ENCODE measurements at places on chromosomes 1 and 21.

DNA sequence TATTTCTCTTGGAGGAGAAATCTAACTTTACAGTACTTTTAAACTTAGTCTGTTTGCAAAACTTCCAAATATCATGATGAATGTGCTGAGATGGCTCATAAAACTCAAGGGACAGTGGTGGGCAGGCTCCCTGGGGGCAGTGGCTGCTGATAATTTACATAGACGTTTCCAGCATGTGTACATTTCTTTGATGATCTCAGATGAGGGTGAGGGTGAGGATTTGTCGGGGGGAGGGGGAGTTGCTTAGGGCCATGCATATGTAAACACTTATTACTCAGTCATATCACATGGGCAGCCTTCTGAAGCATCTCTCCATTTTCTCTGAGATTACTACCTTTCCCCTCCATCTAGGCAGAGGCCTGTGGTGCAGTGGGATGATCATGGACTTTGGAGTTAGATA is 152.9 kb upstream of the HMGB4 start:
- no peak for DNase-seq

DNA sequence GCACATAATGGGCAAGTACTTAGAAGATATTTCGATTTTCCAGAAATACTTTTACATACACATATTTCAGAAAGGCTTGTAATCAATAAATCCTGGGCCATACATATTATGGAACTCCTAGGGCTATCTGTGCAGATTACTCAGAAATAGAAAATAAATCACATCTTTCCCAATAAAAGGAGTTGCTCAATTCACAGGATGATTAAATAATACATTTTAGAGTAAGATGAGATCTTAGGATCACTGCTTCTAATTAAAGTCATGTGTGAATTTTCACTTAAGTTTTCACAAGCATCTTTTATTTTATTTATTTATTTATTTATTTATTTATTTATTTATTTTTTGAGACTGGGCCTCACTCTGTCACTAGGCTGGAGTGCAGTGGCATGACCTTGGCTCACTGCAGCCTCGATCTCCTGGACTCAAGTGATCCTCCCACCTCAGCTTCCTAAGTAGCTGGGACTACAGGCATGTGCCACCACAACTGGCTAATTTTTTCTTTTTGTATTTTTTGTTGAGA is 144.2 kb downstream of the HIVEP3 start:
- DNase-seq: no peak

- DNase-seq: no peak
Observed at GRCh38 chr21:45615145-45615711, 28.3 kb upstream of the PCBP3 start.

GRCh38 chr1:40185951-40186864 is 25.0 kb downstream of the RLF start:
- no peak for DNase-seq

- no peak for DNase-seq
Observed at GRCh38 chr1:186978596-186979556, 150.1 kb downstream of the PLA2G4A start.

DNA sequence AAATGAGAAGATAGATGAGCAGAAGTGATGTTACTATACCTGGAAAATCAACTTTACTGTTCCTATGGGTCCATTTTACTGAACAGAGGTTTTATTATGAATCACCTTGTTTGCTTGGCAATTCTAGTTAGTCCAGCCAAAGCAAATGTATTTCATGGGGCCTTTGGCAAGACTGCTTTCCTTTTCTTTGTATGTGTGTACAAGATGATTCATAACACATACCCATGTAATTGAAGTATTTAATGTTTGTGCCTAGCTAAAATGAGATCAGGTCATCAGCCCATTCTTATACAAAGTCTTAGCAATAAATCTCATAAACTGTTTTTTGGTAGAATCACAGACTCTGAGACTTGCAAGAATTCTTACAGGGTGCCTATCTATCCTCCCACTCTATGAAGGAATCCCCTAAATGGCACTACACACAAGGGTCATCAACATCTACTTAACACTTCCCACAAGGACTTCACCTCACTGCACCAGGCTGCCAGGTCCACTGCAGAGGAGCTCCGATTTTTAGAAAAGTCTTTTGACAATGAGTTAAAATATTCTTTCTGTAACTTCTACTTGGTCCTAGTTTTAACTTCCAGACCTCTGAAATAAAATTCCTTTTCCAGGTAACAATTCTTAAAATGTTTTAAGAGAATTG is 58.5 kb downstream of the LPAR3 start:
- no peak for DNase-seq

- no peak for DNase-seq
Observed at GRCh38 chr21:42975886-42976608, 1.7 kb downstream of the PKNOX1 start.

DNA sequence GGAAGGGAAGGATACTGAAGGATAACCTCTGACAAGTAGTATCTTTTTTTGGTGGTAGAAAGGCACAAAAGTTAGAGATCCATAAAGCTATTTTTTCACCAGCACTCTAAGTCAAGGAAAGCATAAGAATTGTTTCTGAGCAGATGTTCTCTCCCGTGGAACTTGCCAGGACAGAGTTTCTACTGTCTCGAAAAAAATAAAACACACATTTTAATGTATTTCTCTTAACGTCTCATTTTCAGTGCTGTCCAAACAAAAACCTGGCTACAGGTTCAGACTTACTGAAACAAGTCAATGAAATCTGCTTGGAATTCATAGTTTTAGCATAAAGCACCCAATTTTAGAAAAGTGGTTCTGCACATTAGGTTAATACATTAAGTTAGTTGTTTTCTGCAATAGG is 338.3 kb downstream of the LTN1 start:
- no peak for DNase-seq

DNA sequence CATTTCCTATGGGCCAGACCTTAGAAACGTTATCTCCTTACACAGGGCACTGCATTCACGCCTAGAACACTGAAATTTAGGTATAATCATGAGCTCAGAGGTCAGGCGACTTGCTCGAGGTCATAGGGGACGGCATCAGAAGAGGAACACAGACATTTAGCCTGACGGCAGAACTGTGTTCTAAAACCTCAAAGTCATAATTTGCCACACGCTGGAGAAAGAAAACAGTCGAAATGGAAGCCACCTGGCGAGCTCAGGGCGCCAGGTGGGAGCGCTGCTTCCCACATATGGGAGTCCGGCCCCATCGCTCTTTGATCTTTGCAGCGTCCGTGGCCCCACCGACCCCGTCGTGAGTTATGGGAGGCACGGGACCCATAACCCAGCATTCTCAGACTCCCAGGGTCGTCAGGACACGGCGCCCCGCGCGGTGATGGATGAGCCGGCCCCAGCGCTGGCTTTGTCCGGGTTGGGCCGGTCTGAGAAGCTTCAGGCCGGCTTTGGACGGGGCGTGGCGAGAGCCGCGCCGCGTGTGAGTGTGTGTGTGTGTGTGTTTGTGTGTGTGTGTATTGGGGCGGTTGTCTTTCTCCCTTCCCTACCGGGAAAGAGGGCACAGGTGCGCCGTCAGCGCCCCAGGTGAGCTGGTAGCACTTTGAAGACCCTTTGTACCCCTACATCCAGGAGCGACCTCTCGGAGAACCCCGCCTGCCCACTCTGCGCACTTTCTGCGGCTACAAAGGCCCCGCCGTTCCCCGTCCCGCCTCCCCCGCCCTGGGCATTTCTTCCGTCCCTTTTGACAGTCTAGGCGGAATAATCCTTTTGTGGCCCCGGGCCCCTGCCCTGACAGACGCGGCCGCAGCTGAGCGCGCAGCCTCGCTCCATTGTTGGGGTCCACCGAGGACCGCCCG is 861 bp upstream of the DRAXIN start:
- DNase-seq: no peak

GRCh38 chr1:165564561-165564960 is 20.8 kb downstream of the LRRC52 start:
- DNase-seq: no peak

GRCh38 chr1:152118915-152119314 is 3.7 kb upstream of the TCHH start:
- DNase-seq: no peak

- DNase-seq: no peak
Observed at GRCh38 chr1:151492120-151492519, 19.1 kb upstream of the CGN start.

DNA sequence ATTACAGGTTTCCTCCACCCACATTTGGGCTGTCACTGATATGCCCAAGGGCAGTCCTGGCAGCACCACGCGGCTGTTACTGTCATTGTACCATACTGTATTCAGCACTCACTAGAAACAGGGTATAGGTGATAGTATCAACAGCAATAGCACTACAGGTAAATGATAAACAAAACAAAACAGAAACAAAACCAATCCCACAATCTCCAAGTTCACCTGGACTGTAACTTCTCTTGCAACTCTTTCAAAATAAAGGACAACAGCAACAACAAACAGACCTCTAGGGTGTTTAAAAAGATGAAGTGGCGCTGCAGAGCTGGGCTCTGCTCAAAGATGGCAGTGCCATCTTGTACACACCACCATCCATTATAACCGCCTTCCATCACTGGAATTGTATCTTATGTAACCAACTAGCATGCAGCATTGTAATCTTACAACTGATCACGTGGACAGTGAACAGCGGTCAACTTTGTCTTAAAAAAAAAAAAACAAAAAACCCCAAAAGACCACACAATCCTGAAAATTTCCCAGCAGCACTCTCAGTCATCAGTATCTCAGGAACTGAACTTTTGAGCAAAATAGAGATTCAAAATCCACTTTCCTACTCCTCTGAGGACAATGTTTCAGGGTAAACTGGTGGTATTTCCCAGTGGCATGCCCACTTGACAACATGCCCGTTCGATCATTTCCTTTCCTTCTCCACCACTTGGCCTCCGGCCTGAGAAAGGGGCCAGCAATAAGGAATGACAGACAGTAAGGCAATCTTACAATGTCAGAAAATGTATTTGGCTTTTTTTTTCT is 3.8 kb downstream of the IRF2BP2 start:
- DNase-seq: peak; percentile 52

DNA sequence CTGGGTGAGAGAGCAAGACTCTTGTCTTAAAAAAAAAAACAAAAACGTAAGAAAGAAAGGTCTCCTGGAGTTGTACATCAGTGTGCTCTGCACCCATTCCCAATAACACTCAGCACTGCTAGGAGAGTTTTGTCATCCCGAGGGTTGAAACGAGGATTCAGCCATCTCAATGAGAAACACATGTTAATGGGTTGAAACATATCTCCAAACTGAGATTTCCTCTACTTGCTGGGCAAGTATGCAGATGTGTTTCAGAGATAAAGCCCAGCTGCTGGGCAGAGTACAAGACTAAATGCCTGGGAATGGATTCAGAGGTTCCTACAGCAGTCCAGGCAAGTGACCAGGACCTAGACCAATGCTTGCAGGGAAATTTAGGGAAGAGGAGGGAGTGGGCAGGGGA is 2.6 kb upstream of the MFN2 start:
- DNase-seq: no peak

- no peak for DNase-seq
Observed at GRCh38 chr1:38190983-38191382, 144.4 kb upstream of the POU3F1 start.

DNA sequence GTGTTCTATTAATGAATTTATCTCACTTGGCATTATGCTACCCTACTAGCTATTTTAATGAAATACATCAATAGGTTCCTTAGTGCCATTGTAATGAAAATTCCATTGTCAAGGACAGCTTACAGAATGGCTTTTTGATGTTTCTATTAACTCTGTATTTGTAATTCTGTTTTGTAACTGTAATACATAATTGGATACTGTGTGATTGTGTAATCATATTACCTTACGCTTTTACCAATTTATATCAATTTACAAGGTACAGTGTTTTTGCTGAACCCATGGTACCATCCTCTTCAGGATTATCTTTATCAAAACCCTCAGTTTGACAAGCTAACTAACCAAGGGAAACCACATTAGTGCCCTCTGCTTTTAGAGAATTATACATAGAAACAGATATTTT is 277.9 kb downstream of the LRRC7 start:
- no peak for DNase-seq

DNA sequence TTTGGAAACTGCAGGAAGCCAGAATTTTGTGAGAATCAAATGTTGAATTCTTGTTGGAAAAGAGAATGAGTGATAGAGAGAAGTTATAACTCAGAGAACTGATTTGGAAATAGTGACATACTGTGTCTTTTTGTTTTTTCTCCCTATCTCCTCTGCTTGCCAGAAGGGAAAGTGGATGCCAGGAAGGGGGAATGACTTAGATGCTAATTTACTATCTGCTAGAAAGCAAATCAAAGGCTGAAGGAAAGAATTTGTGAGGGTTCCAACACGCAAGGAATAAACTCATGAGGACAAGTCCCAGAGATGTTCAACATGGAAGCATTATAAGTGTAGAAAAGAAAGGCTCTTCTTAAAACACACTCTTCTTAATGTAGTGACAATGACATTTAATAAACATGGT is 20.5 kb upstream of the LRRC39 start:
- DNase-seq: no peak

DNA sequence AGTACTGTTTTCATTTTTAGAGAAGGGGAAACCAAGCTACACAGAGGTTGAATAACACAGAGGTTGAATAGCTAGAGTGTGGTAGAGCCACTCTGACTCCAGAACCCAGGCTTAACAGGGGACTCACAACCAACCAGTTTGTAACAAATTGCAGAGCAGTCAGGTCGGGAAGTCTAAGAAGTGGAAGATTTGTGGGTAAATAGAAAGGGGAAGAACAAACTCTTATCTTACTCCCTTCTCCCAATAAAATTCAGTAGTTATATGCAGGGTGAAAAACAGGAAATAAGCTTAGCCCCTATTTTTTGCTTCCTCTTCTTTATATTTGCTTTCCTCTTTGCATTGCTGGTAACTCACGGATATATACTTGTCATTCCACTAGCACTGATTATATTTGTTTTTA is 23.2 kb downstream of the CDC42 start:
- DNase-seq: no peak

DNA sequence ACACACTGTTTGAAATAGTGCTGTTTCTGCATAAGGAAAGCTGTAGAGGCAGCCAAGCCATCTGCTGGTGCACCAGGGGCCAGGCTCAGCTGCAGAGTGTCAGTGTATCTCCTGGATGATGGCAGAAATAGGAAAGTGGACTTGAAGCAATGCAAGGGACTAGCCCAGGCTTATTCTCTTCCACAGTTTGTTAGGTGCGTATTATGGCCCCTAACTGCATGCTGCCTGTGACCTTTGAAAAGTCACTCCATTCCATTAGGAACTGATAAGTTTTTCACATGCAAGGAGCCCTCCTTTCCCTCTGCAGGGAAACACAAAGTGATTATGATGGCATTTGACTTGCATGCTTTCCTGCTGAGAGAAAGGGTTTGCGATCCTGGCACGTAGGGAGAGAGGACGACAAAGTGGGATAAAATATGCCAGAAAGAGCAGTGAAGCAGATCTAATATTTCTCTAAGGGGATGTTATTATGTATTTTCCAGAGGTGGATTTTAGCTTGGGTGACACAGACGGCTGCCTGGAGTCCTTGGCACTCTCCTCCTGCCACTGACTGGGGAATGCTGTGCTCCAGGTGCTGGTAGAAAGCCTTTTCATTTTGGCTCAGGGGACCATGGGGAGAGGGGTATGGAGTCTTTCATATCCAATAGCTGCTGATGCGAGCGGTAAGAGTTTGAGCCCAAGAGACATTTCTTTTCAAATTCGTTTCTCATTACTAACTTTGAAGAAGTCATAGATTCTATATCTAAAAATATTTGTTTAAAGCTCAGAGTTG is 402.1 kb upstream of the B3GALT2 start:
- DNase-seq: no peak

- DNase-seq: no peak
Observed at GRCh38 chr1:49111931-49112330, 335.2 kb upstream of the BEND5 start.

GRCh38 chr1:159821171-159821867 is 5.4 kb upstream of the SLAMF8 start:
- no peak for DNase-seq

- no peak for DNase-seq
Observed at GRCh38 chr1:156344409-156344808, 6.1 kb downstream of the TSACC start.

Measured in kidney capillary endothelial cell (primary cell).